ENCODE measurements at places on chromosomes 16 and 17. TPM values are rescaled to one million over a fixed set of nuclear protein-coding genes. Genes with fewer than 3 reads are reported as not detected.
A peak's percentile ranks its signal among the peaks of the same experiment; 100 is the strongest.

Gene CDH5
- total RNA-seq, result 1,308 TPM

- no peaks in the 10 kb centered on the region for H3K4me1 ChIP-seq
- no peaks in the 10 kb centered on the region for H3K36me3 ChIP-seq
- H3K27ac ChIP-seq, result no peak overlapping the region
- DNase-seq, result no peak
- no peak overlapping the region for H3K4me3 ChIP-seq
- no peaks in the 10 kb centered on the region for H3K27me3 ChIP-seq
Observed at GRCh38 chr16:6124136-6124535, 1026.5 kb upstream of the EEF2KMT start.

DNA sequence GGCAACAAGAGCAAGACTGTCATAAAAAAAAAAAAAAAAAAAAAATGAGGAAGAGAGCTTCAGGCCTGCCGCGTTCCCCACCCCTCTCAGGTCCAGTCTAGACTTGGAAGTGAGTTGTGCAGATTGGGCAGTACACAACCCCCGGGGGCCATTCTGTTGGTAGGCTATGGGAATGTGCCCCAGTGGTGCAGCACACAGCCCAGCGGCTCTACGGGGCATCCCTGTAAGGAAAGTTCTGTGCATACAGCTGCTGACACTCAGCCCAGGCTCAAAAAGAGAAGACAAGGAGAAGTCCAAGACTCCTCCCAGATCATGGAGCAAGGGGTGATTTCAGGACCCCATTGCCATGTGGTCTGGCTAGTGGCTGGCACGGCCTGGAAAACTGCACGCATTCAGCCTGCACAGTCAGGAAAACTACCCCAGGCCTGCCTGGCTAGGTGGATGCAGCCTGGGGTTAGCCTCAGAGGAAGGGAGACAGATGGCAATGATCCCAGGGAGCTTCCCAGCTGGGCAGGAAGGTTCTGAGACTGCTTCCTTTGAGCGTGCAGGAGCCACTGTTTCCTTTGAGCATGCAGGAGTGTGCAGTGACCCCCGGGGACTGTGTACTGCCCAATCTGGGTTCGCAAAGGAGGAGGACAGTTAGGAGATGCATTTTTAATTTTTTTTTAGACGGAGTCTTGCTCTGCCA is 44.8 kb downstream of the PECAM1 start:
- peaks cover 10% of the 10 kb centered on the region for H3K27me3 ChIP-seq
- H3K4me1 ChIP-seq, result peaks cover 32% of the 10 kb centered on the region
- DNase-seq, result peak; percentile 30
- H3K36me3 ChIP-seq, result peaks cover 55% of the 10 kb centered on the region
- peak overlapping the region; percentile 51 for H3K4me3 ChIP-seq
- H3K27ac ChIP-seq, result no peak overlapping the region

DNA sequence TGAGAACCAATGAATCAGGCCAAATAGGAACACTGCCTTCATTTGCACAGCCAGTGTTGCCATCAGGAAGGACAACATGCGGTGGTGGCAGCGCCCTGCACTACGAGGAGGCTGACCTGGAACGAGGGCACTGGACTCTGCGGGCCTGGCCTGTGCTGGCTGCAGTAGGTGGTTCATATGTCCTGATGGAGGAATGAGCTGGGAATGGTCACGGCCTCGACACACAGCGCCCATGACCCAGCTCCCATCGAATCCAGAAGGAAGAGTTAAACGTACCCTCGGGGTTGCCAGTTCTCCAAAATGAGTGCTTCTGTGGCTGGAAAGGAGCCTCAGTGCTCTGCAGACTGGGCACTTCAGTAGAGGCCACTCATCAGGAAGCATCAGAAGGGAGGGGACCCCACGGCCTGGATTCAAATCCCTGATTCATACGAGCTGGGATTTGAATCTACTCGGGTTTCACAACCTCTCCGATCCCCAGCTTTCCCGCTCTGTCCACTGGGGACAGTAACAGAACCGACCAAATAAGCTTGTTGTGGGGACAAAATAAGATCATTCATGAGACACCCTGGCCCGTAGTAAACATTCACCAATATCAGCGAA is 85.5 kb downstream of the ZDHHC7 start:
- H3K27me3 ChIP-seq, result peaks cover 2% of the 10 kb centered on the region
- no peaks in the 10 kb centered on the region for H3K4me1 ChIP-seq
- DNase-seq, result no peak
- H3K4me3 ChIP-seq, result no peak overlapping the region
- H3K27ac ChIP-seq, result no peak overlapping the region

Gene ABCC6
- total RNA-seq, result 0.36 TPM

Gene PRSS27
- total RNA-seq, result 0.90 TPM

DNA sequence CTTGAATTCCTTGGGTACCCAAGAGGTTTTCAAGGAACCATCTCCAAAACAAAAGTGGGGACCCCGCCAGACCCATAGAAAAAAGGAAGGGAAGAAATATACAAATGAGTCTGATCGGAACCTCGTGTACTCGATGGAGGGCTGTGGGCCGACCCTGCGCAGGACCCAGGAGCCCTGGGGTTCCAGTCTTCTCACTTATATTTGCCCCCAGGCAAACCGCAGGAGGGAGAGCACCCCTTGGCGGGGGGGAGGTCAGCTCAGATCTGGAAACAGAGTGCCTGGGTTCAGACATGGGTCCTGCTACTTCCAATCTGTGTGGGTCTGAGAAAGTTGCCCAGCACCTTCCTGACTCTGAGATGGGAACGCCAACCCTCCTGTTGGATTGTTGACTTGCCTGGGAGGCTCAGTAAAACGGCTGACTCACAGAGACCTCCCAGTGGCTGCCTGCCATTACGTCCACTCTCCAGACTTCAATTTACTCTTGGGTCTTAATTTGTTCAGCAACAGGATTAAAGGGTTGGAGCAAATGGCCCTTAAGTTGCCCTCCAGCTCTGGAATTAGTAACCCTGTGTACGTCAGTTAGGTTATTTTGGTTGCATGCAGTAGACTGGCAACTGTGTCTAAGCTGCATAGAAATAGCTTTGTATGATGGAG is 24.9 kb upstream of the CACNG4 start:
- H3K27me3 ChIP-seq, result peaks cover 11% of the 10 kb centered on the region
- H3K36me3 ChIP-seq, result peaks cover 9% of the 10 kb centered on the region
- no peak overlapping the region for H3K4me3 ChIP-seq
- no peak for DNase-seq

Gene PLA2G10
- total RNA-seq, result 0.28 TPM

DNA sequence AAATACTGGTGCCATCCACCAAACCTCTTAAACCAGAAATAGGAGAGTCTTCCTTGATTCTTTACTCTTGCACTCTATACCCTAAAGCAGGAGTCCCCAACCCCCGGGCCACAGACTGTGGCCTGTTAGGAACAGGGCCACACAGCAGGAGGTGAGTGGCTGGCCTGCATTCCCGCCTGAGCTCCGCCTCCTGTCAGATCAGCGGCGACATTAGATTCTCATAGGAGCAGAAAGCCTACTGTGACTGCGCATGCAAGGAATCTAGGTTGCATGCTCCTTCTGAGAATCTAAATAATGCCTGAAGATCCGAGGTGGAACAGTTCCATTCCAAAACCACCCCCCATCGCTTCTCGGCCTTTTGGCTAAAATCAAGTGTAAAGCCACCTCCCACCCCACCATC is 30.3 kb upstream of the SRCIN1 start:
- peaks cover 1% of the 10 kb centered on the region for H3K27me3 ChIP-seq
- no peaks in the 10 kb centered on the region for H3K4me1 ChIP-seq
- no peak overlapping the region for H3K27ac ChIP-seq

DNA sequence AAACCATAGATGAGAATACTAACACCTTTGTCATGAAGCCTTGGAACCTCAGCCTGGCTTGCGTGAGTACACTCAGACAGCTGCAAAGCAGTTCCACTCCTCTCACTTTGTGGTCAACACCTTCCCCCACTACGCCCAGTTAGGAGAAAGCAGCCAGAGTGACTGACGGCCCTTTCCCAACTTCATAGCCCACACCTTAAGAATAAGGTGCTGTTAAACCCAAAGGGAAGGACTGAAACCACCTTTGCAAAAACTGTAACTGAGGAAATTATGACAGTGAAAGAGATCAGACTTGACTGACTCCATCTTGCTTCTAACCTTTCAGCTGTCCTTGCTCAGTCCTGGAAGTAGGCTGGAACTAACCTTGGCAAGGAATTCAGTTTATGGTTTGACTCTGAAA is 13.7 kb downstream of the N4BP1 start:
- no peak for DNase-seq
- peaks cover 1% of the 10 kb centered on the region for H3K27me3 ChIP-seq
- peaks cover 25% of the 10 kb centered on the region for H3K36me3 ChIP-seq
- H3K4me1 ChIP-seq, result peaks cover 17% of the 10 kb centered on the region
- no peak overlapping the region for H3K27ac ChIP-seq
- no peak overlapping the region for H3K4me3 ChIP-seq

Gene UMOD
- total RNA-seq, result not detected

All from endothelial cell (in vitro differentiated cells).